GM18507 (cell line): ENCODE measurements at places on chromosomes 6 and 20.

DNA sequence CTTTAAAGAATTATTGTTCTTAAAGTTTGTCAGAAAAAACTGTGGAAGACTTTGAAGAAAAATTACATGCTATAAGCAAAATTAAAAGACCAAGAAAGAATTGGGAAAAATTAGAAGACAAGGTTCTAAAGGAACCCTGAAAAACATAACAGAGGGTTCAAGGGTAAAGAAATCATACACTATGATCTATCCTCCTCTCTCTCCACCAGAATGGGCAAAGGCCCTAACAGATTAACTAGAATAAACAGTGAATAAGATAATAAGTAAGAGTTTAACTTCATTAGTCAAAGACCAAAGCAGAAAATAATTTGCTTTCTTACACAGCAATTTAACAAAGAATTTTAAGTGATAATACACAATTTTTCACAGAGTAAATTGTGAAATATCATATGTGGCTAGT lies 201.2 kb upstream of the PDE10A start:
- DNase-seq: no peak

DNA sequence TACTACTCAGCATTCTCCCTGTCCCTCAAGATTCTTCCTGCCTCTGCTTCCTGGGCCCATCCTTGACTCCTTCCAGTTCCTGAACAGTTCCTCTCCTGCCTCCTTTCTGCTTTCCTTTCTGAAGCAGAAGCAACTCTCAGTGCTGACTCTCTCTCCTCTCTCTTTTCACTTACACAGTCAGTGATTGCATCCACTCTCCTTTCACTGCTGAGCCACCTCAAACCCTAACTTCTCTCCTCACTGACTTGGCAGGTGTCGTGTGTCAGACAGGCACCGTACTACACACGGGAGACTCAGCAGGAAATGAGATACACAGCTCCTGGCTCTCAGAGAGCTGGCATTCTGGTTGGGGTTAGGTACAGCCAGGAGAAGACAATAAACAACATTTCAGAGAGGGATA lies 5.6 kb downstream of the ABHD16A start:
- DNase-seq: no peak

DNA sequence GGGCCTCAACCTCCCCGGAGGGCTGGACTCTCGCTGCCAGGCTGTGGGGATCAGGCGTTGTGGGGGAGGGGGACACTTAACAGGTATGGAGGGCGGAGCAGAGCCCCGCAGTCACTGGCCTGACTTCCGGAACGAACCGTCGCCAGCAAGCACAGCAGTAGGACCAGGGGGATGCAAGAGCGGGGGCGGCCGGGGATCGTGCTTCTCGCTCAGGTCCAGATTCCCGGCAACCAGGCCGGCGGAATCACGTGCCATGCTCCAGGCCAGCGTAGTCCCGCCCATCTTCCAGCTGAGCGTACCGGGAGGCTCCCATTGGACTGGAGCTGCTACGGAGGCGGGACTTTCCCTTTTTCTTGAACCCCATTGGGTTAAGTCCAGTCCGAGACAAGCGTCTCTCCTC lies 10.0 kb upstream of the POU5F1 start:
- DNase-seq: peak; percentile 54

DNA sequence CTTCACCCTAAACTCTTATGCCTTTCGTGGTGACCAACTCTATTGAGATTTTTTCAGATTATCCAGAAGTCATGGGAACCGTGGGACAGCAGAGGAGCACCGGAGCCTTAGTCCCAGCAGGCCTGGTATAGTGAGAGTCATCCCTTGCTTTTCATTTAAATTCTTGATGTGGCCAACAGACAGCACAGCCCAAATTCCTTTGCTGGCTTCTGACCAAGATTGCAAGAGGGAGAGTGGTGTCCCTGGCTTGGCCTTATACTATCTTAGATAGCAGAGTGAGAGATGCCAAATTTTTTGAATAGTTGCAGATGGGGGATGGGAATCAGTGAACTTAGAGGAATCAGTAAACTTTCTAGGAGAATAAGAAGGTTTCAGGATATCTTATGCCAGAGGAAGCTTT lies 7.8 kb downstream of the STX11 start:
- DNase-seq: no peak

DNA sequence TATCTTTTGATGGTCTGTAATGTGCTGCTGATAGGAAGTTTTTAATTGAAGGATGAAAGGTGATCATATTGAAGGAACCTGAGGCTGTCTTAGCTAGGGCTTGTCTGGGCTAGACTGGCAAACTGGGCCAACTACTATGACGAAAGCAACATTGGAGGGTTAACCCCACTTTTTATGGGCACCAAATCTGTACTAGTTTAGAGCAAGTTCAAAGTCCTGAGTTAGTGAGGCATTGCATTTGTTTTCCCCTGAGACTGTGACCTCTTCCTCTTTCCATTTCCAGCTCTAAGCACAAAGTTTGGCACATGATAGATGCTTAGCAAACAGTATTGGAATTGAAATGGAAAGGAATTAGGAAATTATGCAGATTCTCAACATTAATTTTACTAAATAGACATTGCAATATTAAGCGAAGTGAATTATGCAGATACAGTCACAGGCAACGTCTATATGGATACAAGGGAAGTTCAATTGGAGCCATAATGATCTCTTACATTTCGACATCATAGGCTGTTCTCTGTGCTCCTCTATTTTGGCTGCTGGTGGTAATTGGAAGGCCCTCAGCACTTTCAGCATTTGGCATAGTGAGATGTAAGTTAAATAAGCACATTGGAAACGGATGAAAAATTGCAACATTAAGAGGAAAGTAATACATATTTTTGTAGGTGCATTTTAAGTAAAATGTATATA lies 22.2 kb downstream of the CEP57L1 start:
- no peak for DNase-seq

GRCh38 chr6:15421945-15422733 lies 176.3 kb downstream of the JARID2 start:
- no peak for DNase-seq
